Activated CD4-positive, CD25-positive, alpha-beta regulatory T cell treated with anti-CD3 and anti-CD28 coated beads, Interleukin-2, amount 50 U/mL, for 72 hours (primary cell): ENCODE measurements at places on chromosomes 2 and 18.
A peak's percentile ranks its signal among the peaks of the same experiment; 100 is the strongest.

DNA sequence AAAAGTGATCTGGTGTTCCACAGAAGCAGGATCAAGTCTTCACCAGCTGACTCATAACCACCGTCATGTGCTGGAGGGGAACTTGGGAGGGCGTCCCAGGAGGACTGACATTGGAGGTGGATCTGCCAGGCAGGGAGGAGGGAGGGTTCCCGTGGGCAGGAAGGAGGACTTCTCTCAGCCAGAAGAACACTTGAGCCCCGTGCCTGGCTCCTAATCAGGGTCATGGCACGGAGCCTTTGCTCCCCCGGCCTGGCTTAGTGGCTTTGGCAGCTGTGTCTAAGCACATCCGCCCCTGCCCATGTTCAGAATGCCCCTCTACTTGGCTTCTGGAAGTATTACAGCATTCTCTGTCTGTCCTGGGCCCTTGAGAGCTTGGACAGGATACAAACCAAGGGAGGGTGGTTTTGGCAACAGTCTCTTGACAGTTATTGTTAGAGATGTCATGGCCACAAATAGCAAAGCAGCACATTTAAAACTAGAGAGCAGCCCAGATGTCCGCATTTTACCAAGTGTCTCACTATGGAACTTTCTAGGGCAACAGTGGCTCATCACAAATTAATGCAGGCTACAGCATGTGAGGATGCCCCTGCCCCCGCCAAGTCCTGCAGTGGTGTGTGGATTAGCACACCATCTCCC lies 11.5 kb downstream of the PPP1R7 start:
- DNase-seq: no peak

DNA sequence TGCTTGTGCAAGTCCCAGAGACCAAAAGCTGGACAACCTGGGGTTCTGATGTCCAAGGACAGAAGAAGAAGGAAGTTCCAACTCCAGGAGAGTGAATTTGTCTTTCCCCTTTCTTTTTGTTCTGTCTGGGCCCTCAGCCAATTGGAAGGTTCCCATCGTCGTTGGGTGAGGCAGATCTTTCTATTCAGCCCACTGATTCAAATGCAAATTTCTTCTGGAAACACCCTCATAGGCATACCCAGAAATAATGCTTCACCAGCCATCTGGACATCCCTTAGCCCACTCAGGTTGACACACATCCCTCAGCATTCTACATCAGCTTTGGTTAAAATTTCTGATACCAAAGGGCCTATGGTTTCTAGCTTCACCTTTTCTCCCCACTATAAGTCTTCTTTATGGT lies 156.5 kb downstream of the SP3 start:
- no peak for DNase-seq

- DNase-seq: no peak
Observed at GRCh38 chr2:124933883-124934282, 908.8 kb downstream of the CNTNAP5 start.

- no peak for DNase-seq
Observed at GRCh38 chr2:134009440-134009839, 244.4 kb upstream of the MGAT5 start.

- DNase-seq: no peak
Observed at GRCh38 chr2:64477037-64477436, 23.1 kb downstream of the LGALSL start.

DNA sequence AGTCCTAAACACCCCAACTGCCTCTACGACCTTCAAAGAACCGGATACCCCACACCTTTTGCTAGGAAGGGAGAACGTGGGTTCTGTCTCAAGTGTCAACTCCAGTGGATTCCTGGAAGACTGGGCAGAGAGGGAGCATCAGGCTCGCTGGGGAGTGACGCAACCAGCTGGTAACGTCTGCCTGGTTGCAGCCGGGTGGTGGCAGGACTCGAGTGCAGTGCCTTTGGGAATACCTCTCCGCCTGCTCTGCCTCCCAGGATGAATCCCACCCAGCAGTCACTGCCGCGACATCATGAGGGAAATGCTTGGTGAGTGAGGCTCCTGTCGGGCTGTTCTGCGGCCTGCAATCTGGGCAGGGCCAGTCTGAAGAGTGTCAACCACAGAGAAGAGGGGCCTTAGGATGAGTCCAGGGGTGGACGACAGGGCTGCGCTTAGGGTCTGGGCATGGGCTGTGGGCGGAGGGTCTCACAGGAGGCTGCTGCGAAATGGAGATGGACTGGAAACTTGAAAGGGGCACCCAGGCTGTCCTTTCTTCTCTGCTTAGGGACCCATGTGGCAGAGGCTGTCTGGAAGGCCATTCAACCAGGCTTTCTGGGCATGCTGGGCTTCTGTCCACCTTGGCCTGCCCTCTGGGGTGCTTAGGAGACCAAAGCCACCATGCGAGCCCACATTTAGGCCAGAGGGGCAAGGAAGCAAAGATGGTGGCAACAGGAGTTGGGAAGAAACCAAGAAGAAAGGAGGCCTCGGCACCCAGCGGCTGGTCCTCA lies 12.9 kb downstream of the GPR17 start:
- DNase-seq: no peak

- no peak for DNase-seq
Observed at GRCh38 chr2:165725421-165725820, 68.6 kb downstream of the GALNT3 start.

- no peak for DNase-seq
Observed at GRCh38 chr2:137659616-137660015, 304.7 kb upstream of the HNMT start.

GRCh38 chr2:66452214-66452613 lies 17.3 kb downstream of the MEIS1 start:
- no peak for DNase-seq

DNA sequence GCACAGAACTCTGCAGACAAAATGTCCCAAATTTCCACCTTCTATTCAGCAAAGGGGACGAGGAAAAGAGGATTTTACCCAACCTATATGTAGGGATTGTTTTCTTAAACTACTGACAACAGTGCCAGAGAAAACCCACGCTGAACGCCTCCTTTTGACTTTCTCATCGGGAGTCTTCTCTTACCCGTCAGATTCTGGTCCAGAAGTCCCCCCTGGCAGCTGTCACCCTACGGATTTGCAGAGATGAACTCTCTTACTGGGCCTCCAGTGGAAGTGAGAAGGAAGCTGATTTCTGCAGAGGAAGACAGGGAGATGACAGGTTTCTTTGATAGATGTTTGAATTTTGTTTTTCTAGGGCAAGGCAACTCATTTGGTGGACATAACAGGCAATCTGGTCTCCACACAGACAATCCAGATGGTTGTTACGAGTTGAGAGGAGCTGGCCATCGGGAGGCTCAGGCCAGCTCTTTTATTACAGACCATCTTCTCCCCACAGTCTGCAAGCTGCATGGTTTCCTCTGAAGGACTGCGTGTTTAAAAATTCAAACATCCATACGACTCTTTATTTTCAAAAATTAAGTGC lies 804.3 kb downstream of the RNF144A start:
- DNase-seq: no peak

GRCh38 chr2:85265304-85265703 lies 62.5 kb downstream of the TGOLN2 start:
- DNase-seq: no peak

DNA sequence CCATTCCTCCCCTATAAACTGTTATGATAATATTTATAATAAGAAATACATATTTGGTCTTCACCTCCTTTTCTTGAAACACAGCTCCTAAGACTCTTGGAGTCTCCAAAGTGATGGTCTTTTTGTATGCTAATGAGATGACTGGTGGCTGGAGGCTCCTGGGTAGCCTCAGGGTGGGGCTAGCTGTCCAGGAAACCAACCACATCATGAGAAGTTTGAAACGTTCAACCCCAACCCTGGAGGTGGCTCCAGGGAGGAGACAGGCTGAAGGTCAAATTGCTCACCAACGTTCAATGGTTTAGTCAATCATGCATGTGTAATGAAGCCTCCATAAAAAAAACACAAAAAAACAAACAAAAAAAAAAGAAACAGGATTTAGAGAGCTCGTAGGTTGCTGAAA lies 298.7 kb upstream of the MGAT5 start:
- DNase-seq: no peak

GRCh38 chr18:58416704-58417683 lies 211.9 kb downstream of the ALPK2 start:
- DNase-seq: no peak

GRCh38 chr2:26534098-26534864 lies 56.4 kb upstream of the OTOF start:
- DNase-seq: no peak

- DNase-seq: no peak
Observed at GRCh38 chr2:127559454-127559853, 24.0 kb downstream of the MYO7B start.

GRCh38 chr2:215361211-215361875 lies 49.5 kb downstream of the ATIC start:
- no peak for DNase-seq

GRCh38 chr18:61459896-61460648 lies 126.8 kb downstream of the CDH20 start:
- DNase-seq: no peak

GRCh38 chr2:41947701-41948396 lies 100.0 kb upstream of the PKDCC start:
- DNase-seq: no peak

DNA sequence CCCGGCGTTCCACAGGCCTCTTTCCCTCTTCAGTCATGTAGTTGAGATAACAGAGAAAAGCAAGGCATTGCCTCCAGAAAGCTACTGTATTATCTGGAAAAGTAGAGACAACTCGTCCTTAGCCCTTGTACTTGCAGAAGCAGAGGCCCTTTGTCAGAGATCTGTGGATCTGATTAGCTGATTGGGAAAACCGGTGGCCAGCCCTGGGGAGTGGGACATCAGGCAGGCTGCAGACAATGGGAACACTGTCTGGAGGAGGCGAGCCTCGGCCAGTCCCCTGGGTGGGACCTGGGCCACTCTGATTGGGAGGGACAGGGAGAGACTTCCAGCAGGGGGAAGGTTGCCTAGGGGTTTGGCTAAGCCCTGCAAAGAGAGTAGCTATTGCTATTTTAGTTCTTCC lies 1.2 kb upstream of the MC2R start:
- DNase-seq: no peak

DNA sequence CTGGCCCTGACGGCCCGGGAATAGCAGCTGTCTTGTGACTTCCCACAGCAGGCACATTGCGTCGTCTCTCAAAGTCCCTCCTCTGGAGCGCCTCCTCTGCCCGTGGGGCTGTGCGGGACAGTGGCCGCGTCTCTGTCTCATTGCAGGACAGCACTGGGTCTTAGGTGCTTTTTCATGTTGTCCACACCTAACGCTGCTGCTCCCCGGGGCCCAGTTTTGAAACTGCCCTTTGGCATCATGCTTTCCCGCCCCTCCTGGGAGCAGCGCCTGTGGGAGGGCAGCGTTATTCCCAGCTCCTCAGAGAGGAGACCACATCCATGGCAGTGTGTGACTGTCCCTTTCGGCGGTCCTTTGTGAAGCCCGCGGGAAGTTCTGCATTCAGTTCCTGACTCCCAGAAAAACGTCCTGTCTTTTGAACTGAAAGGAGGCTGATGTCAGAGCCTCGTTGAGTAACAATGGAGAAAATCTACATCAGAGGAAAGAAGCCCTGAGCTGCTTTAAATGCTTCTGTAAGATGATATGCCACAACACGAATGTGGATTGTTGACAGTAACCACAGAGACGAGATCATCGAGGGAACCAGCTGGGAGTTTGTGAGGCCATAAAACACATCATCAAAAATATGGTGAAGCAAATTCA lies 226.0 kb downstream of the FAM210A start:
- no peak for DNase-seq

DNA sequence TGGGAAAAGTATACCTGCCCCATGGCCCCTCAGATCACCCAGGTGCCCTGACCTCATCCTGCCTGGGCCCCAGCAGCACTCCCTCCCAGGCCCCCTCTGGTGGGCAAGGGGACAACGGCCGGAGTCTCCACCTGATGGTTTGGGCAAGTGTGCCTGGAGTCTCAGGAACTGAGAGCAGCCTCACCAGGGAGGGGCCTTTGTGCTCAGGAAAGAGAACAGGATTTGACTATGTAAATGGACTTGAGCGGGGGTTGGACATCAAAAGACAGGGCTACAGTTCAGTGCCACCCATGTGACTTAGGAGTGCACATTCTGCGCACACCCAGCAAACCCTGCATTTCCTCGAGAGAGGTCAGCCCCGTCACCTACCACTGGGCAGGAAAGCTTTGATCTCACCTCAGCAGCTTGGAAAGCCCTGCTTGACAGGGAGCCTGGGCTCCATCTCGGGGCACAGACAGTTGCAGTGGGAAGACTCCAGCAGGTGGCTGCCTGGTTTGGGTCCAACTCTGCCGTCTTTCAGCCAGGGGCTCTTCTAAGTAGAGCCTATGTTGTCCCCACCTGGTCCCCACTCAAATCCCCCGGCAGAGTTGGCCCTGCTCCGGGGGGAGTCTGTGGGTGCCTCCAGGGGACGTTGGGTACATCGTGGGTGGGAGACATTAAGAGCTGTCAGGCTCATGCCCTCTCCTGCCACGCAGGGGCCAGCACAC lies 3.3 kb downstream of the INPP5D start:
- peak; percentile 45 for DNase-seq

GRCh38 chr2:135742325-135742757 lies 686 bp downstream of the UBXN4 start:
- peak; percentile 64 for DNase-seq
